Activated naive CD8-positive, alpha-beta T cell treated with anti-CD3 and anti-CD28 coated beads for 36 hours (primary cell): ENCODE measurements at places on chromosomes 5 and 9. TPM values are rescaled to one million over a fixed set of nuclear protein-coding genes. Genes with fewer than 3 reads are reported as not detected.
A peak's percentile ranks its signal among the peaks of the same experiment; 100 is the strongest.

- peaks cover 8% of the 10 kb centered on the region for H3K4me1 ChIP-seq
- no peaks in the 10 kb centered on the region for H3K27me3 ChIP-seq
- H3K36me3 ChIP-seq = no peaks in the 10 kb centered on the region
- no peak overlapping the region for H3K27ac ChIP-seq
Observed at GRCh38 chr5:96527768-96528661, 95.0 kb upstream of the PCSK1 start.

DNA sequence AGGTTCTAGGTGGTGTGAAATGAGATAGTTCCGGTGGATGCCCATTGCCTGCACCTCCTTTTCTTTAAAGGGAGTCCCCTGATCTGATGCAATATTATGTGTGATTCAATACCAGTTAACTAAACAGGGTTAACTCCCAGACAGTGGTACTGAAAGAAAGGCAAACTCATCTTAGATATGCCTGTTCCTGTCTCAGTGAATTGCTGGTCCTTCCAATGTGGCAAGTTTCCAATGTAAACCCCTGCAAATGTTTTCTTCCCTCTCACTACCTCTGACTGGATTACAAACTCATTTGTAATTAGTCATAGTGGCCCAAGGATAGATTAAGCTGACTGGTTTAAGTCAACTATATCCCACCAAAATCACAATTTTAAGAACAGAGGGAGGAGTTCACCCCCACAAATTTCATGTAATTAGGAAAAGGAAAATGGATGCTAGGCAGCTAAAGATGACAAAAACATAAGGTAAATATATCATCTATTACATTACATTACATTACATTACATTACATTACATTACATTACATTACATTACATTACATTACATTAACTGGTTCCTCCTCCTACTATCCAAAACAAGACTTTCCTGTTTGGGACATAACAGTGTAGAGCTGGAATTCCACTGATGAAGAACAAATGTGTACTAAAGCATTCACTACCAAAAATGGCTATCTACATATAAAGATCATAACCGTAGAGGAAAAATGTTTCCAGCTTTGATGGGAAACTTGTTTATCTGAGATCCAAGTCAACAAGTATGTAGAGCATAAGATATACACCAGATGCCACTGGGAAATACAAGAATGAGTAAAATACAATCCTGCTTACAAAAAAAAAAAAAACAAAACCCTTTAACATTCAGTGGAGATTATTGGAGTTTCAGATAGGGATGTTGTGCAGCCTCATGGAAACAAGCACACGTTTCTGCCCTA, 121.5 kb upstream of the SNX2 start:
- no peak overlapping the region for H3K4me3 ChIP-seq
- H3K27me3 ChIP-seq = peaks cover 4% of the 10 kb centered on the region
- H3K27ac ChIP-seq = no peak overlapping the region
- no peak for DNase-seq

DNA sequence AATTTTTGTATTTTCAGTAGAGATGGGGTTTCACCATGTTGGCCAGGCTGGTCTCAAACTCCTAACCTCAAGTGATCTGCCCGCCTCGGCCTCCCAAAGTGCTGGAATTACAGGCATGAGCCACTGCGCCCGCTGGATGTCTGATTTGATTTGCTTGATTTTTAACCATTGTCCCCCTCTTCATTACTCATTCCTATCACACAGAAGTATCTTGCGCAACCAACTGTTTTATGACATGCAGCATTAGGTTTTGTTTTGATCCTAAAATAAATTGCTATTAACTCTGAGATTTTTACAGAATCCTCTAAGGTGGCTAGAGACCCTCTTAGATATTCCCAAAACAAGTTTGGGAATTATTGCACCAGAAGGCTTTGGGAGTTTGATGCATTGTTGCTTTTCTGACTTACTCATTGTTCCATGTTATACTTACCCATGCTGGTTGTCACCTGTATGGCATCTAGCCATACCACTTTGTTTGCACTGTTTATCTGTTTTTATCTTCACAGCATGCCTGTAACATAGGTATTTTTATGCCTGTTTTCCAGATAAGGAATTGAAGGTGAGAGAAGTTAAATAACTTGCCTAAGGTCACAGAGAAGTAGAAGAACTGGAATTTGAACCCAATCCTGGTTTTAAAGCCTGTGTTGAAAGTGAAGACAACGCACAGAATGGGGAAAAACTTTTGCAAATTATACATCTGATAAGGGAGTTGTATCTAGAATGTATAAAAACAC, 35.9 kb upstream of the PWWP2A start:
- H3K36me3 ChIP-seq = no peaks in the 10 kb centered on the region
- no peak for DNase-seq
- H3K27me3 ChIP-seq = peaks cover 3% of the 10 kb centered on the region
- H3K27ac ChIP-seq = no peak overlapping the region

The BTNL3 gene
- not detected for total RNA-seq

The AHRR gene
- 24.0 TPM for total RNA-seq

DNA sequence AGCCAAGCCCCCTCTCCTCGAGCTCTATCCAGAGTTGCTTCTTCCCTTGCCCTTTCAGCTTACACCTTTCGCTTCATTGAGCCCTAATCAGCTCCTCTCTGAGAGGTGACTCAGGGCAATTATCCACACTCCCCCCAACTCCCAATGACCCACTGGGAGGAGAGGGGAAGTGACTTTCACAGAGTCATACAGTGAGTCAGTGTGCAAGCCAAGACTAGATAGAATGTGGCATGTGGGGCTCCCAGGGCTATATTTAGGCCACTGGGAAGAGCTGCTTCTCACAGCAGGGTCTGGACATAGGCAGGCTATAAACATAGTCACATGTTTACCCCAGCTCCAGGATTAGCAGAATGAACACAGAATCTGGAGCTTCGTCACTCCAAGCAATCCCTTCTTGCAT, 57.4 kb downstream of the NRG2 start:
- no peaks in the 10 kb centered on the region for H3K4me1 ChIP-seq
- H3K27me3 ChIP-seq = peaks cover 7% of the 10 kb centered on the region
- H3K27ac ChIP-seq = no peak overlapping the region
- DNase-seq = no peak
- H3K4me3 ChIP-seq = no peak overlapping the region

DNA sequence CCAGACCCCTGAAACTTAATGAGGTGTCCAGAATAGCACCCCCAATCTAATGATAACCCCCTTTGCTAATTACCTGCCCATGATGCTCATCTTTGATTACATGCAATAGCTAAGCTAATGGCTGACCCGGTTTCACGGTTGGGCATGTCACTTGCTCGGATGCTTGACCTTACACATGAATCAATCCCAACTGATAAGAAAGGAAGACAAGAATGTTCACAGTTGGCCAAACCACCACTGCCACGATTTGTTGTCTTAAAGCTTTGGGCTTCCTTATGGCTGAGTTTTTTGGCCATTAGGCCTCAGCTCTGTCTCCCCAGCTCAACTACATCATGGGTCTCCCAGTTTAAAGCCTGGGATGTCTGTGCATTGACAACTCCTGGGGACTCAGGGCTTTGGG, 53.1 kb upstream of the TGFBR1 start:
- peaks cover 26% of the 10 kb centered on the region for H3K4me1 ChIP-seq
- H3K4me3 ChIP-seq = no peak overlapping the region
- peaks cover 5% of the 10 kb centered on the region for H3K27me3 ChIP-seq

The CFAP157 gene
- not detected for total RNA-seq

The TLX3 gene
- not detected for total RNA-seq

The HSPB3 gene
- total RNA-seq = not detected

The NUP214 gene
- 73.2 TPM for total RNA-seq

DNA sequence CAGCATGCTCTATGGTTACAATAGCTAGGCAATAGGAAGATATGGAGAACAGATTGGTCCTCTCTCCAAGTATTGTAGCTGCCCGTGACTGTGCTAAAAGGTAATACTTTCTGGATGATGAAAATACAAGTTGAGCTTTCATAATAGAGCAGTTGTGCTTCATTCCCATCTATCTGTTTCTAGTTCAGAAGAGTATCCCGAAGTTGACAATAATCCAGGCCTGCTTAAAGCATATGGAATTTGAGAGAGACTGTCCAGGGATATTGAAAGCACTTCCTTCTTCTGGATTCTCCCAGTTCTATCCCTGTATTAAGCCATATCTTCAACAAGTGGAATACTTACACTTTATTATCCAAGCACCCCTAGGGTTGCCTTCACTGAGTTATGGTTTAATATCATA, 350.4 kb downstream of the EFNA5 start:
- no peaks in the 10 kb centered on the region for H3K36me3 ChIP-seq
- no peak overlapping the region for H3K4me3 ChIP-seq
- DNase-seq = no peak
- no peaks in the 10 kb centered on the region for H3K27me3 ChIP-seq

DNA sequence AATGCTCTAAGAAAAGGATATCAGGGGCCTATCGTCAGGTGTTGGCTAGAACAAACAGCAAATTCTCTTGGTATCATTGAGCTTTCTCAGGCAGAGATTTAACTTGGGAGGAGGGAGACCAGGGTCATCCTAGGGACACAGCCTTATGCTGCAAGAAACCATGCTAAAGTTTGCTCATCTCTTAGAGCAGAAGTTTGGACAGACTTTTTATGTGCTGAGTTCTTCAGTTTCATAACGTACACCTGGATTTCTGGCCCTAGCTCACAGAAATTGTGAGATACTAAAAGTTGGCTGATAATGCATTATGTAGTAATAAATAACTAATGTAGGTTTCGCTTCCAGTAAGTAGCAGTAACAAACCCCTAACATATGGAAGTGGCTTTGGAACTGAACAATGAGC, 1359.8 kb upstream of the CDH9 start:
- H3K4me3 ChIP-seq = no peak overlapping the region
- H3K27ac ChIP-seq = no peak overlapping the region
- H3K27me3 ChIP-seq = no peaks in the 10 kb centered on the region
- H3K4me1 ChIP-seq = no peaks in the 10 kb centered on the region
- no peak for DNase-seq

- no peak overlapping the region for H3K4me3 ChIP-seq
- H3K36me3 ChIP-seq = peaks cover 26% of the 10 kb centered on the region
- no peak for DNase-seq
- peaks cover 2% of the 10 kb centered on the region for H3K4me1 ChIP-seq
- no peak overlapping the region for H3K27ac ChIP-seq
Observed at GRCh38 chr9:123860603-123861002, 69.3 kb downstream of the DENND1A start.

- H3K27ac ChIP-seq = no peak overlapping the region
- no peaks in the 10 kb centered on the region for H3K36me3 ChIP-seq
- DNase-seq = no peak
- no peaks in the 10 kb centered on the region for H3K4me1 ChIP-seq
- no peak overlapping the region for H3K4me3 ChIP-seq
Observed at GRCh38 chr9:72790989-72791388, 161.9 kb downstream of the ALDH1A1 start.

DNA sequence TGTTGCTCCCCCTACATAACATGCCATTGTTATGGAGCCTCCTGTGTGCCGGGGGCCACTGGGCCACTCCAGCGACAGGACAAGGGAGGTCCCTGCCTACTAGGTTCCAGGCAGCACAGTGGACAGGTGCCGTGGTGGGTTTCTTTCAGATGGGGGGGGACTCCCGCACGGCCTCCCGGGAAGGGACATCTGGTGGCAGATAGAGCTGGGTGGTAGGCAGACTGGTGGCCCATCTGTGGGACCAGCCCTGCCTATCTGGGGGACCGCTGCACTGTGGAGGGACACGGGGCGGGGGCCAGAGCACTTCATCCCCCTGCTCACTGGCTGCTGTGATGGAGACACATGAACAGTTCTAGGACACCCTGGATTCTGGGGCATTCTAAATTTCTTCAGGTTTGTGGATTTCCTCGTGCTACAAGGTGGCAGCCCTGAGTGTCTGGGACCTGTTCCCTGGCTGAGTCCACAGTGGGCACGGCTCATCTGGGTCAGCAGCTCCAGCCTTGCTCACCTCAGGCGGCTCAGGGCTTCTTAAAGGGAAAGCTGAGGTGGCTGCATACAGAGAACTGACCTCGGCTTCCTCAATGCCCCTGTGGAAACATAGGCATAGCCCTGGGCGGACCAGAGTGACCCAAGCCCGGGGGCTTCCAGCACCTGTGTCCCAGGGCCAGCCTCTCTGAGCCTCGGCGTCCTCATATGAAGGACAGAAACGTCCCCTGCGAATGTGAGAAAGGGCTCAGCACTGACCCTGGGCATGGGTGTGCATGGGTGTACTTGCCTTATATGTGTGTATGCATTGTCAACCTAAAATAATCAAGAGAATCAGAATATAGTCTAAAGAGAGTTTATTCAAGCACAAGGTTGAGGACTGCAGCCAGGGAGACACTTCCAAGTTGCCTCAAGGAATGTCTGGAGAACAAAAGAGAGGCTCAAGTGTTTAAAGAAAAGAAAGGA, 22.5 kb downstream of the FGD3 start:
- peaks cover 62% of the 10 kb centered on the region for H3K36me3 ChIP-seq
- H3K4me3 ChIP-seq = peak overlapping the region; percentile 93
- no peak for DNase-seq
- no peaks in the 10 kb centered on the region for H3K27me3 ChIP-seq
- peaks cover 78% of the 10 kb centered on the region for H3K4me1 ChIP-seq
- H3K27ac ChIP-seq = peak overlapping the region; percentile 99

The PTTG1 gene
- total RNA-seq = 102 TPM

DNA sequence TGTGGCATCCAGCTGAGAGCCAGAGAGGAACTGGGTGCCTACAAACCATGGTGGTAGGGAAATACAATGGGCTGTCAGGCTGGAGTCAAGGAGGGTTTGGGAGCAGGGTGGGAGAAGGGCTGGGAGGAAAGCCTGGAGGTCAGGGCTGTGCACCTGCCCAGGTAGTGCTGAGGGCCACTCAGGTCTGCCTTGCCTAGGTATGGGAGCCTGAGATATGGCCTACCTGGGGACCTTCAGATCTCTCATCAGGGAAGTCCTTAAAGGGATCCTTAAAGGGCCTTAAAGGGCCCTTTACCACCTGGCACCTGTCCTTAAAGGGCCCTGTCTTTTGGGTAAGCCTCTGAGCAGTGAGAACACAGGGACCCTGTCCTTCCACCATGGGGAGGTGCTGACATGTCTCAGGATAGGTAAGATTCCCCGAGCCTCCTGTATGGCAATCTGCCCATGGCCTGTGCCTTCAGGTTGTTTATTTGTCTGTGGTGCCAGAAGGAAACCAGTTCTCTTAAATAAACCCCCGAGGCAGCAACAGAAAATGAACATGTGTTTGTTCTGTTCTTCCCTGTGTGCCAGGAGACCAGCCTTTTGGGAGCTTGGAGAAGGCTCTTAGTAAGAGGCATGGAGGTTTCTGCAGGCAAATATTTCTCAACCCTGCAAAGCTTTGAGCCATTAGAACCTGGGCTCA, 23.3 kb downstream of the SLC25A48 start:
- no peaks in the 10 kb centered on the region for H3K4me1 ChIP-seq
- peaks cover 12% of the 10 kb centered on the region for H3K27me3 ChIP-seq
- H3K4me3 ChIP-seq = no peak overlapping the region
- H3K27ac ChIP-seq = no peak overlapping the region
- H3K36me3 ChIP-seq = no peaks in the 10 kb centered on the region
- no peak for DNase-seq

DNA sequence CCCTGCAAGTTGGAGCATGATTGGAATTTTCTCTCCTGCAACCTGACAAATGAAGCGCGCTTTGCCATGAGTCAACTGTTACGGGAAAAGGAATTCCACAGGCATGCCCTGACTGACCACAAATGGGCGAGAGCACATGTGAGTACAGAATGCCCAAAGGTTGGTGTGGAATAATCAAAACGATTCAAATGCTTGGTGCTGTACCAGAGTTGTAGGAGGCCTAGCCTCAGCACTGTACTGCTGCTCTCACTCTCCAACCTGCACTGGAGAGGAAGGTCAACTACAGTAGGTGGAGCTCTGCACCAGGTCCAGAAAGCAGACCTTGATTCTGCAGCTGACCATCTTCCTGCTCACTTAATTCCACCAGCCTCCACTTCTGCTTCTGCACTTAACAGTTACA, 406.9 kb upstream of the ACTBL2 start:
- H3K36me3 ChIP-seq = no peaks in the 10 kb centered on the region
- no peak overlapping the region for H3K27ac ChIP-seq
- DNase-seq = no peak
- H3K4me1 ChIP-seq = no peaks in the 10 kb centered on the region
- no peak overlapping the region for H3K4me3 ChIP-seq
